ENCODE measurements at places on chromosomes 3 and 15.

GRCh38 chr3:98740324-98740723, 22.8 kb upstream of the ST3GAL6 start:
- no peak for DNase-seq

- DNase-seq = no peak
Measured at GRCh38 chr15:93045191-93045785, 43.7 kb downstream of the RGMA start.

DNA sequence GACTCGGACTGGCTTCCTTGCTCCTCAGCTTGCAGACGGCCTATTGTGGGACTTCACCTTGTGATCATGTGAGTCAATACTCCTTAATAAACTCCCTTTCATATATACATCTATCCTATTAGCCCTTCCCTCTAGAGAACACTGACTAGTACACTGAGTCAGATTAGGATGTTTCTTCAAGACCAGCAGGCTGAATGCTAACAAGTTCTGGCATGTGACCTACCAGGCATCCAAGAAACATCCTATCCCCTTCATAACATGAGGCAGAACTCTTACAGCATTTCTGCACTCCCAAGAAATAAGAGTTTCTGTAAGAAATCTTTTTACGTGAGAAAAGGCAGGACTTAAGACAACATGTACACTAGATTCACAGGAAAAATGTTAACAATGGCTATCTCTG, 9.3 kb downstream of the CFAP92 start:
- no peak for DNase-seq

GRCh38 chr15:40787344-40787841, 17.6 kb downstream of the C15orf62 start:
- DNase-seq = peak; percentile 15

GRCh38 chr3:189630767-189631372, 319 bp upstream of the TP63 start:
- DNase-seq = no peak

DNA sequence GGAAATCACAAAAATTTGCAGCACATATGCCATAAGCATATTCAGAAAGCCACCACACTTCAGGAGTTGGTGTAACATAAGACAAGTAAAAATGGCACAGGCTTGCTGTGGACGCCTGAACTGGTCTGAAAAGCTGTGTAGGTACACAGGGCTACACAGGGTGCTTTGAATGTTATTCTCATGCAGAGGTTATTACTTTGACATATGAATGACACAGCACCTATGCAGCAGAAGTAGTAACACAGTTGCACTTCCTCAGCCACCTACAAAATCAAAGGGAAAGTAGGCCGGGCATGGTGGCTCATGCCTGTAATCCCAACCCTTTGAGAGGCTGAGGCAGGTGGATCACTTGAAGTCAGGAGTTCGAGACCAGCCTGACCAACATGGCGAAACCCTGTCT, 54.5 kb downstream of the OSBPL10 start:
- DNase-seq = no peak

DNA sequence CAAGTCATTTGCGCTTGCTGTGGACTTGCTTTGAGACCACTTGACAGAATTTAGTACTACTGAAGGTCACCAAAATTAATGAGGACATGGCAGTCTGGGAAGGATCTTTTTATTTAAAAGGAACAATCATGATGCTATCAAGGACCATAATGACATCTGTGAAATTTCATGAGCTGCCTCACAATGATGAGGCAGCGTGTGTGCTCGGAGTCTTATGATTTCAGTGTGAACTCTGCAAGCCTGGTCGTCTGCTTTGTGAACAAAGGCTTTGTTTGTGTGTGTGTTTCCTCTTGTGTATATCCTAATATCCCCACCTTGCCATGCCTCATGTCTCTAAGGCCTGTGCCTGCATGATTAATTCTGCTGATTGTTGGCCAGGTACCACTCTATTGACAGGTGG, 46.7 kb downstream of the RAD54L2 start:
- no peak for DNase-seq

DNA sequence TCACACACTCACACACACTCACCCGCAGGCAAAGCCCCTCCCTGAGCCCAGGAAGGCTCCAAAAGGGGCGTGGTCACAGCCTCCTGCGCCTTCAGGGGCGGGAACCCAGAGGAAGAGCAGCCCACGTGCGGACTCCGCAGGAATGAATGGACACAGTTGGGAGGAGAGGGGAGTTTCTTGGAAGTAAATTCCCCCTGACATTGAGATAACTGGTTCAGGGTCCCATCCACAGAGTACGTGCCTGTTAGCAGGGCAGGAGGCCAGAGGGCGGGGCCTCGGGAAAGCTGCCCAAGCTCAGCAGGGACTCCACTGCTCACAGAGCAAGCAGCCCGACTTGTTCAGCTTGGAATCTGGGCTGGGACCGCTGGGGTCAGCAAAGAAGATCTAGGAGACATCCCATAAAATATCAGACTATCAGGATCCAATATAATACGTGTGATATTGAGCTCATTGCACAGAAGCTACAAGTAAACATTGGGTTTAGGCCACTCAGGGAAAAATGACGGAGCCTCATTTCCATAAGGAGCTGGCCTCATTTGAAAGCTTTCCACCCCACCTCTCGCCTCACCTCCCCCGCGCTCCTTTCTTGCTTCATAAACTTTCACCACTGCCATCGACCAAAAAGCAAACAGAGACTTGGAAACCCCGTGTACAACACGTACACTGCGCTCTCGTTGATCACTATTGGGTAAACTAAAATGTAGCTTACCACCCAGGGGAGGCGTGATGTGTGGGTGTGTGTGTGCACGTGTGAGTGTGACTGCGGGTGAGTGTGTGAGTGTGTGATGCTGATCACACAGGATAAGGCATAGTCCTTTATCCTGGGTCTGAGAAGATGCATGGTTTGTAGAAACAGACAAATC, 36.0 kb downstream of the TM2D3 start:
- peak; percentile 48 for DNase-seq

GRCh38 chr3:71710906-71711494, 14.2 kb downstream of the EIF4E3 start:
- DNase-seq = no peak

GRCh38 chr3:121018917-121019321, 110.9 kb downstream of the STXBP5L start:
- DNase-seq = no peak

- no peak for DNase-seq
Measured at GRCh38 chr3:145422556-145422955, 738.4 kb downstream of the PLOD2 start.

DNA sequence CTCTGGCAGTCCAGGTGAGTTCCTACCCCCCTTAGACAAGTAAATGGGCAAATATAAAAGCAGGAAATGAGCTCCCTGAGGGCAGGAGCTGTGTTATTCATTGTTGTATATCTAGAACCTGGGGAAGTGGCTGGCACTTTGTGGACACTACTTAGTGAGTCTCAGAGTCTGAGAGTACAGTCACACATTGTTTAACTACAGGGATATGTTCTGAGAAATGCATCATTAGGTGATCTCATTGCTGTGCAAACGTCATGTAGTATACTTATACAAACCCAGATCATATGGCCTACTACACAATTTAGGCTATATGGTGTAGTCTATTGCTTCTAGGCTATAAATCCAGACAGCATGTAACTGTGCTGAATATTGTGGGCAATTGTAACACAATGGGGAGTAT, 52.4 kb downstream of the DRD3 start:
- no peak for DNase-seq

DNA sequence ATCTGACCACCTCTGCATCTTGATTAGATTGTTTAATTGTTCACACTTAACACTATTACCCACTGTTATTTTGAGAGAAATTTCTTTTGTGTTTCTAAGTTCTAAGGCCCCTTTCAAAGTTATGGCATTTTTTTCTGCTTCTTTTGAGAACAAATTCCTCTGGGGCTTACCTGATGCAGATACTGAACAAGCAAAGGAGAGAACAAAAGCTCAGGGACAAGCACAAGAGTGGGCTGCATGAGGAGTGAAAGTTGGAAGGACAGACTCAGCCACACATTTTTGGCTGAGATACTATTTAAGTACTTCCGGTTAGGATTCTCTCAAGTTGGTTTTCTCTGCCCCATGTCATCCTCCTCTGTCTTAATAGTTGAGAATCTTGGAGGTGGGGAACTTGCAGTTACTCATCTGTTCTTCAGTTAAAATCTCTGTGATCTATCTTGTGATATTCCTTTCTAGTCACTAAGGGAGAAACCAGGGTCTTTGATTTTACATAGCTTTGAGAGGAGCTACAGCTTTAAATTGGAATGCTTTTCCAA, 54.7 kb downstream of the CMTM6 start:
- no peak for DNase-seq

DNA sequence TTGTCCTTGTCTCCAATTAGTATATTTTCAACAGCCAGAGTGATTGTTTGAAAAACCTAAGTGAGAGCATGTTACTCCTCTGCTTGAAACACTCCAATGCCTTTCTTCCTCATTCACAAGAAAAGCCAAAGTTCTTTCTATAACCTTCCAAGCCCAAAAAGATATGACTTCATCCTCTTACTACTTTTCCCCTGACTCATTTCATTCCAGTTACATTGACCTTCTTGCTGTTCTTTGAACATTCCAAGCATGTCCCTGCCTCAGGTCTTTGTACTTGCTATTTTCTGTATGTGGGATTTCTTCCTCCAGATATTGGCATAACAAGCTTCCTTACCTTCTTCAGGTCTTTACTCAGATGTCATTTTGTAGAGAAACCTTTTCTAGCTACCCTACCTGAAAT, 28.3 kb downstream of the EHHADH start:
- no peak for DNase-seq

DNA sequence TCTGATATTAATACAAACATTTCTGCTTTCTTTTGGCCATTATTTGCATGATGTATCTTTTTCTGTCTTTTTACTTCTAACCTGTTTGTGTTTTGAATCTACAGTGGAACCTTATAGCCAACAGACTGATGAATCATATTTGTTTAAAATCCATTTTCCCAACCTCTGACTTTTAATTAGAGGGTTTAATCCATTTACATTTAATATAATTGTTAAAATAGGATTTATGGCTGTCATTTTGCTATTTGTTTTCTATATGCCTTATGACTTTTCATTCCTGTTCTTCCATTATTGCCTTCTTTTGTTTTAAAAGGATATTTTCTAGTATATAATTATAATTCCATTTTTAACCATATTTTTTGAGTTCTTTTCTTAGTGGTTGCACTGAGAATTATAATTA, 286.1 kb downstream of the ZNF621 start:
- no peak for DNase-seq

GRCh38 chr3:188046561-188047211, 107.3 kb upstream of the LPP start:
- no peak for DNase-seq

- no peak for DNase-seq
Measured at GRCh38 chr3:169122416-169122815, 541.1 kb downstream of the MECOM start.

Data from T1000 (cell line).